ENCODE measurements at places on chromosomes 5 and 9.

DNA sequence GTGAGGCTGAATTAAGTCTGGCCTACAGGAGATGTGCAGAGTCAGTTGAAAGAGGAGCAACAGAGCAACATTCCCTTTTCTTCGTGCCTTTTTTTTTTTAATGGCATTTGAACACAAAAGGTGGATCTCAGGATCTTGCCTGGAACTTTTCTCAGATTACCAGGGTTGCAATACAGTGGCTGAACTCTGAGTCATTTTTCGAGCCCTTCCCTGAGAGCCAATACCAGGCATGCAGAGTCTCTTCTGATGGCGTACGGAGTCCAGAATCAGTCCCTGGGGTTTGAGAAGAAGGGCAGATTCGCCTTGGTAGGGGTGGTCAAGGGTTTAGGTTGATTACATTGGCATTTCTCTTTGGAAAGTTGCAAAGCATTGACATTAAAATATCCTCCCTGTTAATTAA lies 271.5 kb downstream of the GAS1 start:
- no peak for DNase-seq

GRCh38 chr5:40124367-40124766 lies 555.3 kb upstream of the PTGER4 start:
- DNase-seq = no peak

DNA sequence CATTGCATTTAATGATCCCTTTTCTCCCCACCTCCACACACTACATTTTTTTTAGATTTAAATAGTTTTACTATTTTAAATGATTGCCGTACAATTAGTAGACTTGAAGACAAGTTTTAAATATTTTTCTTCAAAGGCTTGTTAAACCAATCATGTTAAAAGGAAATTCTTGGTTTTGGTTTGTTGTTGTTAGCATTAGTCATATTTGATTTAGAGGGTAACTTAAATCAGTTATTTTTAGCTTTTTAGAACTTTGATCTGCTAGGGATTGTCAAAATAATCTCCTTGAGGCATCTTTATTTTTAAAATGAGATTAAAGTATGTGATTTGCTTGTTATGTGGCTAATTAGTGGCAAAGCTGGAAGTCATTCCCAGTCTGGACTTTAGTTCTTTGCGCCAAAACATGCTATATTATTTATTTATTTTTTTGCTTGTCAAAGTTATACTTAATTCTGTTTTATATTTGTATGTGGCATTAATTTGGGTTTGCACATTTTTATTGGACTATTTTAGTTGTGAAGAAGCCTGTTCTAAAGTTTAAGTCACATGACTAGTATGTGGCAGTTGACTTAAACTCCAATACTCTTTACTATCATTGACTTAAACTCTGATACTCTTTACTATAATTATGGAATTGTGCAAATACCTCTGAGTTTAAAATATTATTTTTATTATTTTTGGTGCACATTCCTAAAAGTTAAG lies 14.7 kb downstream of the ITGA1 start:
- no peak for DNase-seq

DNA sequence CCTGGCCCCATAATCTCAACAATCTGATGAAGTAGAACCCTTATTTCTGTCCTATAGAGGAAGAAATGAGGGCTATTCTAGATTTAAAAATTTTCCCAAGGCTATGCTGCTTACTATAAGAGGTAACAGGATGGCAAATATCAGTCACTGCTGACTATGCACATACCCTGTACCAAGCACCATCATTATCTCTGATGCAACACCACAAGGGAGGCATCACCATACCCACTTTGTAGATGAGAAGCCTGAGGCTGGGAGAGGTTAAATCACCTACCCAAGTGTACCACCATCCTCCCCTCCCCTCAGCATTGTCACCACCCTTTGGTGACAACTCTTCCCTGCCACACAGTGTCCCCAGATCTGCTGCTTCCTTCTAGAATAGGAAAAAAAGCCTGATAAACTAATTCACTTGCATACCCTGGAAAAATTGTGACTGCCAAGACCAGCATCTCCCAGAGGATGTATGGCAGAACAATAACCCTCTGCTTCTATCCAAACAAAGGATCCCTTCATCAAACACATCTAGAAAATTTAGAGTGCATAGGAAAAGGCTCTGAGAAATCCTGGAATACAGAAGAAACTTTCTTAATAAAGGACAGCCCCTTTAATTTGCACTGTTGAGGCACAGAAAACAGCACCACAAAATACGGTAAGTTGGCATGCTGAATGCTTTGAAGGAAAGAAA lies 48.3 kb downstream of the PRRC1 start:
- no peak for DNase-seq

DNA sequence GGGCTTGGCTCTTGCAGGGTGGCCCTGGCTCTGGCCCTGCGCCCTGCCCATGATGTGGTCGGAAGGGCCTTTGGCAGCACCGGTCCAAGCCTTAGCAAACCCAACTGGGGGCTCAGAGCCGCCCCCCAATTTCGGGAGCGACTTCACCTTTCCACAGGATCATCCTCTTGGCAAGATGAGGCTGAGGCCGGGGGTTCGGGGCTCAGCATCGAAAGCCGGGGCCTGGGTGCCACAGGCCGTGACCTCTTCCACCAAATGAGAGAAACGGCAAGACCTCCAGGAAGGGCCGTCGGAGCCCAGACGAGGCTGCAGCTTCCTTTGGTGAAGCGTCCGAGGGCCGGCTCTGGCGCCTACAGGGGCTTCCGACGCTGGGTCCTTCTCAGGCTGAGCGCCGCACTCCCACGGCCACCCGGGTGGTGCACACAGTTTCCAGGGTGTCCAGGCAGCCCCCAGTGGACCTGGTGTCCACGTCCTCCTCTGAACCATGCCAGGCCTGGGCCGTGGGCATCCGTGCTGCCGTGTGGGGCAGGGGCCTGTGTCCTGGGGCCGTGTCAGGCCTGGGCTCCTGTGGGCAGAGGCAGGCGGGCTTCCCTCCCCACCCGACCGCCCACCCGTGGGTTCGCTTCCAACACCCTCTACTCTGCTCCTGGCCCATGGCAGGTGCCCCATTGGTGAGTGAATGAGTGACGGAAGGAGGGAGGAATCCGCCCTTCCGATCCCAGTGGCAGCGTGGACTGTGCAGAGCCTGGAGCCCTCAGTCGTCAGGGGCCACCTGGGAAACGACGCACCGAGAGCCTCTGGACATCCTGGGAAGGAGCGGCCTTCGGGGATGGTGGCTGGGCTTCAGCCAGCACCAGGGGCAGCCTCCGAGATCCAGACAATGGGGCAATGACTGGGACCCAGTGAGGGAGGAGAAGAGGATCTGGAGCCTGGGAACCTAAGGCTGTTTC lies 5.2 kb upstream of the AGPAT2 start:
- no peak for DNase-seq

- DNase-seq = no peak
Observed at GRCh38 chr5:78553580-78554353, 94.8 kb downstream of the LHFPL2 start.

DNA sequence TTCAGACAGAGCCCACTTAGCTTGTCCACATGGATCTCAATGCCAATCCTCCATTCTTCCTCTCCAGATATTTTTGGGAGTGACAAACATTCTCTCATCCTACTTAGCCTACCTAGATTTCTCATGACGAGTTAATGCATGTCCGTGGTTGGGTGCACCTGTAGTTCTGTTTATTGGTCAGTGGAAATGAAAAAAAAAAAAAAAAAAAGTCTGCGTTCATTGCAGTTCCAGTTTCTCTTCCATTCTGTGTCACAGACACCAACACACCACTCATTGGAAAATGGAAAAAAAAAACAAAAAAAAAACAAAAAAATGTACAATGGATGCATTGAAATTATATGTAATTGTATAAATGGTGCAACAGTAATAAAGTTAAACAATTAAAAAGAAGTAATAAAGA lies 59.0 kb downstream of the BASP1 start:
- no peak for DNase-seq

- no peak for DNase-seq
Observed at GRCh38 chr5:138024117-138024516, 8.8 kb downstream of the FAM13B start.

- DNase-seq = no peak
Observed at GRCh38 chr5:123673107-123673506, 161.1 kb downstream of the CSNK1G3 start.

DNA sequence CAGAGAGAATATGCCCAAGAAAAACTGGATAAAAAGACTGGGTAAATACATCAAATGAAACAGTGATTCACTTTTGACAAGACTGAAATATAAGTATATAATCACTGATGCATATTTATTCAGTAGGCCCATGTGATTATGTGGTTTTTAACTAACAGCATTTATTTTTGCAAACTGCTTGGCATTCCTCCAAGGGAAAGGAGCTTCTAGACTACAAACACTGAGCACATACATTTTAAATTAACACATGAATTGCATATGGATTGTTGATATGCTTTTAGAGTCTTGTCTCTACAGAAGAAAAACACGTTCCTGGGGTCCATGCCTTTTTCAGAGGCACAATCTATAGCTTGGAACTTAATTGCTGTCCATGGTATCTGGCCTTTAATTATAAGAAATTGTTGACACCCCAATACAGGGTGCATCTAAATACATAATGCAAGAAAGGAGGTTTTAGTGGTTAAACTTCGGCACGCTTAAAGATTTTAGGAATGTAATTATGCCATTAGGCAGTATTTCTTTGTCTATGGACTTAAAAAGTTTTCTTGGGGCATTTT lies 6.9 kb upstream of the MEIKIN start:
- no peak for DNase-seq

DNA sequence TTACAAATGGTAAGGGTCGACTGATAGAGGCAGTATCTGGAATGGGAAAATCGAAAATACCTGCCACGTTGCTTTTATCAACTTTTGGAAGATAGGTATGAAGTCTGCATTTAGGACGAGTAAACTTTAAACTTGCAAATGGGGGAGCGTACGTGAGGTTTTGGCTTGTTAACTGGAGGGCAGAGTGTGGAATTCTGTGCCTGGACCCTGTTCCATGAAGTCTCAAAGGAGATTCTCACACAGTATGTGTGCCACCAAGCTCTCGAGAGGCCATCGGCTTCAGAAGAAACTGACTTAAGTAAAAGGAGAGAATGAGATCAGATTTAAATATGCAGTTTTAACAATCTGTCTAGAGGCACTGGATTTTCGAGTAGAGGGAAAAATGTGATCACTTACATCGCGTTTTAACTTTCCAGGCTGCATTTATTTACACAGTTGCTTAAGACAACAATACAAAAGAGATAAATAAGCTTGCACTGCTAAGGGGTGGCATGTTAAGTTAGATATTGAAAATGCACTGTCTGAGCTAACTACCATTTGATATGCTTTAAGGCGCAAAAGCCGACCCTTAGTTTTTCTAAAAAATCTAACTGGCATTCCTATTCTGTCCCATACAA lies 401.6 kb downstream of the EBF1 start:
- no peak for DNase-seq

DNA sequence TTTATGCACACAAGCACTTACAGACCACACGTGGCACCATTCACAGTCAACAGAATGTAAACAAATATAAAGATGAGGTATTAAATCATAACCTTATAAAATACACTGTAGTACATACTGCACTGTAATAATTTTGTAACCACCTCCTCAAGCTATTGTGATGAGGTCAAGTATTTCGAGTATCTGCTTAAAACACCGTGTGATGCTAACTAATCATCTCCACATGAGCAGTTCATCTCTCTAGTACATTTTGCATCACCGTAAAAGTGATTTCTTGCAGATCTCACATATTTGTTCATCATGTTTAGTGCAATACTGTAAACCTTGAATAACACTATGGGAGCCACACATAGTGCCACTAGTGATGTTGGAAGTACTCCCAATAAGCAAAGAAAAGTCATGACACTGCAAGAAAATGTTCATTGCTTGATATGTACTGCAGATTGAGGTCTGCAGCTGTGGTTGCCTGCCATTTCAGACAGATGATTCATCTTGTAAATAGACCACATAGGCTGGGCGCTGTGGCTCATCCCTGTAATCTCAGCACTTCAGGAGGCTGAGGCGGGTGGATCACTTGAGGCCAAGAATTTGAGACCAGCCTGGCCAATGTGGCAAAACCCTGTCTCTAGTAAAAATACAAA lies 44.3 kb downstream of the FOXB2 start:
- no peak for DNase-seq

DNA sequence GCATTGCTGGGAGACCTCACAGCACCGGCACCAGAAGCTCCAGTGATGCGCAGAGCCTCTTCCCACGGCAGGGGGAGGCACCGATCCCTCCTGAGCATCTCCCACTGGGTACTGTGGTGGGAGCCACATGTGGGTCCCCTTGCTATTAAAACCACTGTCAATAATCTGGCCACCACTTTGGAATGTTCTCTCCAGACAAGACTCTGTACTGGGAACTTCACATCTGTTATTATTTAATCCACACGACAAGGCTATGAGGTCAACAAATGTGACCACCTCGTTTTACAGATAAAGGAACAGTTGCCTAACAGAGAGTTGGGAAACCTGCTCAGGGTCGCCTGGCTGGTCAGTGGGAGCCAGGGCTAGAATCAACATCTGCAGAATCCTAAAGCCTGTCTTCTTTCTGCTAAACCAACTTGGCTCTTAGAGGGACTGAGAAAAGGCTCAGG lies 72.7 kb downstream of the EPB41L4B start:
- DNase-seq = no peak

GRCh38 chr5:139854029-139854605 lies 58.5 kb downstream of the PSD2 start:
- DNase-seq = no peak

- no peak for DNase-seq
Observed at GRCh38 chr5:135324160-135324559, 74.9 kb downstream of the MACROH2A1 start.

DNA sequence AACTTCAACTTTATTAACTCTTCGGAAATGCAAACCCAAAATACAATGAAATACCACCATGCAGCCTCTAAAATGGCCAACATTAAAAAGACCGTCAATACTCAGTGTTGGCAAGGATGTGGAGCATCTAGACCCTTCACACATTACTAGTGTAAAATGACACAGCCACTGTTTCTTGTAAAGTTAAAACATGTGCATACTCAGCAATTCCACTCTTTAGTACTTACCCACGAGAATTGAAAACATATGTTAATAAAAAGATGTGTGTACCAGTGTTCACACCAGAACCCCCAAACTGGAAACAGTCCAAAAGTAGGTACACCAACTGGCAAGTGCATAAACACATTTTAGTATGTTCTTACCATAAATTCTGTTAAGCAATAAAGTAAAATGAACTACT lies 294.7 kb downstream of the PLK2 start:
- no peak for DNase-seq

GRCh38 chr9:11702548-11702947 lies 990.6 kb upstream of the TYRP1 start:
- DNase-seq = no peak

DNA sequence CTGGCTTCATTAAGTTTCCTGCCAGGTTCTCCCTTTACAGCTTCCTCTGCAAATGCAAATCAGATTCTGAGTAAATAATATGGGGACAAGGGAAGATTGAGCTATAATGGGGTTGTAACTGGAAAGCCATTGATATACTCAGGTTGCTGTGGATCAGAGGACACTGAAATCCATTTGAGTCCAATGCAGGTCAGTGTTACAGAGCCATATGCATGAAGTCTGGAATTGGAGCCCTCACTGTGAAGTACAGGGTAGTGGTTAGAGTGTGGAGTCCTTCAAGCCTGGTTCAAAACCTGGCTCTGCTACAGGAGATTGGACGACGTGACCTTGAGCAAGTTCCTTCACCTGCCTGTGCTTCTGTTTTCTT lies 48.7 kb downstream of the TIMD4 start:
- no peak for DNase-seq

All from activated naive CD4-positive, alpha-beta T cell treated with anti-CD3 and anti-CD28 coated beads, Interleukin-2, amount 50 U/mL, for 16 hours (primary cell).